Left colon (tissue), 2 donors: ENCODE measurements at places on chromosomes 3 and 15. TPM values are rescaled to one million over a fixed set of nuclear protein-coding genes. Genes with fewer than 3 reads are reported as not detected.

TP63 gene
- not detected for total RNA-seq

C3orf80 gene
- total RNA-seq = 1.9 TPM

TEX264 gene
- total RNA-seq = 68.0 TPM

KY gene
- 0.25 TPM for total RNA-seq

PRSS50 gene
- total RNA-seq = not detected

PLSCR5 gene
- not detected for total RNA-seq

GPR149 gene
- not detected for total RNA-seq

CYFIP1 gene
- total RNA-seq = 192 TPM

C3orf49 gene
- total RNA-seq = not detected

SPATA12 gene
- total RNA-seq = not detected

CPN2 gene
- total RNA-seq = not detected

GP9 gene
- 0.55 TPM for total RNA-seq

POTEB2 gene
- not detected for total RNA-seq

CHRFAM7A gene
- 2.0 TPM for total RNA-seq

GOLGA8J gene
- not detected for total RNA-seq

SYNM gene
- 96.5 TPM for total RNA-seq

LOXL1 gene
- 2.0 TPM for total RNA-seq

MESP2 gene
- 0.84 TPM for total RNA-seq

KLF15 gene
- total RNA-seq = 1.6 TPM

CAV3 gene
- not detected for total RNA-seq

CPNE4 gene
- total RNA-seq = 0.46 TPM

ECE2 gene
- total RNA-seq = 0.24 TPM

LSAMP gene
- 0.89 TPM for total RNA-seq

C3orf22 gene
- total RNA-seq = not detected

AP4E1 gene
- total RNA-seq = 9.9 TPM

LRRC49 gene
- total RNA-seq = 3.0 TPM

BSN gene
- 0.25 TPM for total RNA-seq

TRH gene
- total RNA-seq = not detected

SCG5 gene
- total RNA-seq = 4.9 TPM

ARHGEF3 gene
- total RNA-seq = 14.8 TPM

SLC9C1 gene
- 0.43 TPM for total RNA-seq

PLSCR2 gene
- total RNA-seq = 0.70 TPM

ROPN1 gene
- total RNA-seq = 3.2 TPM

COL8A1 gene
- 2.8 TPM for total RNA-seq

GOLGA8Q gene
- 0.43 TPM for total RNA-seq

DHX30 gene
- total RNA-seq = 38.6 TPM

C2CD4A gene
- total RNA-seq = 1.1 TPM

KBTBD12 gene
- total RNA-seq = 3.8 TPM
